Fibroblast of skin of right quadriceps (primary cell): ENCODE measurements at places on chromosomes 7 and 10.

GRCh38 chr10:127587668-127588365, 38.7 kb downstream of the NPS start:
- DNase-seq: no peak

- peak; percentile 62 for DNase-seq
Observed at GRCh38 chr7:39650676-39651075, 27.3 kb downstream of the RALA start.

DNA sequence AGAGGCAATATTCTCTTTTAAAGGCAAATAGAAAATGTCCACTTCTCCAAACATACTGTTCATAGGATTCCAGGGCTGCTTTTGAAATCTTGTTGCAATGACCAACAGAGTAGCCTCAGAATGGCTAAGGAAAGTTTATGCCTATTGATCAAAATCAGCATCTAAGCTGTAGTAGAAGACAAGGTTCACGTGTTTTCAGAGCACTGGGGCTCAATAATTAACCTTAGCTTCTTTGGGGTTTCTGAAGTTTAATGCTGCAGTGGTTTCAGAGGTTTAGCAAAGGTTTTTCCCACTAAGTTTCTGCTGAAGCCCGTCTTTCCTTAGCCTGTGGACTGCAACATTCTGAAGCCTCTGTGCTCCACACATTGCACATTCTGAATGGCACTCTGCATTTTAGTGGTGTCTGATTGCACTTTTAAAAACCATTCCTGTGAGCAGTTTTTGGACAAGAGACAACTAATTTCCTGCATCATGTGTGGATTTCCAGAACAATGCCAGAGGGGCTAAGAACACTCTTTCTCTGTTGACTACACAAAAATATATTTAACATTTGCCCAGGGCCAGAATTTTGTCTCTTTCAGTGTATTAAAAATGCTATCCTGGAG, 342.5 kb downstream of the PTEN start:
- DNase-seq: no peak

GRCh38 chr10:123998197-123999141, 94.9 kb downstream of the CHST15 start:
- DNase-seq: no peak

DNA sequence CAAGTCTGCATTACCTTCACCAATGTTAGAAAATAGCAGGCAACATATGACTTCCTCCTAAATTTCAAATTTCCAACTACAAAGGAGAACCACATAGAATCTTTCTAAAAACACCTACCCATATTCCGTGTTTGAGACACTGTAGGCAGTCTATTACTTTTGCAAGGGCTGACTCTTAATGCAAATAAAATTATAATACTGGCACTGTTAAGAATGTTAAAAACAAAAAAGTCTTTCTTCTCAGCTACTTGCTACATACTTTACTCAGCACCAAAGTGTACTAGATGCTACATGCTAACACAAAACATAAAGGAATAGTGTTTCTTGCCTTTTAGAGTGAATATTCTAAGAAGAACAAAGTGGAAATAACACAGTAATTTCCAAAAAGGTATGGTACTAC, 65.4 kb downstream of the SRPK2 start:
- DNase-seq: no peak

DNA sequence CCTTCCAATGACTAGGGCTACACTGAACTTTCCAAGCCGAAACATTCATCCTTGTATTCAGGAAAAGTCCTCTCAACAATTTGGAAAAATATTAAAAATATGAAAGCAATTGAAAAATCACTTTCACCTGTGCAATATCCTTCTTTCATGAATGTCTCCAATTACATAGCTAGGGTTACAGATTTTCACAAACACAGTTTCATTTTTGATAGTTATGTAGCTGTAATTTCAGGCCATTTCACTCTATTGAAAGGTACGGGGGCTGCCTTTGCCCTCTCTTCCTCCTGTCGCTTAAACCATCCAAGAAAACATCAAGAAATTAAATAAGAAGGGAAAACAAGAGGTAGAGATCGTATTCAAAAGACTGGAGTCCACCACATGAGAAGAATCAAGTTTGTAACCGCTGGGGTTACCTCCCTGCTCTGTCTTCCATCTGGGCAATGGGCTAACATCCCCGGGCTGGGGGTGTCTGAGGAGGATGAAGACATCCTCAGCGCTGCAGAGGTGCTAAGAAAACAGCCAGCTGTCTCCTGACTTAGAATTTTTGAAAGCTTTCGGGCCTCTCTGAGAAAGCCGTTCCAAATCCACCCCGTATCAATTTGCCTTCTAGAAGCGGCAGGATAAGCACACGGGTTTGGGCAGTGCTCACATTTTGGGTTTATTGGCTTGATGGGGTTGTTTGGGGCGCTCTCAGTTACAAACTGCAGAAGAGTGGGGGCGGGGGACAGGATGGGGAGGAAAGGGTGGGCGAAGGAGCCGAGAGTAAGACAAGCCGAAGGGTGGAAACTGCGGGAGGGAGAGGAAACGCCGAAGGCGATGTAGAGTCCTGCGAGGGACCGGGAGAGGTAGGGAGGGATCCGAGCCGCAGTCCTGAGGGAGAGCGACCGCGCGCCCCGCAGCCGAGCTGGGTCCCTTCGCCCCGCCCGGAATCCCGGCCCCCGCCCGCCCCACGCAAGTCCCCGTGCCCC, 24.3 kb upstream of the VAX1 start:
- DNase-seq: no peak

DNA sequence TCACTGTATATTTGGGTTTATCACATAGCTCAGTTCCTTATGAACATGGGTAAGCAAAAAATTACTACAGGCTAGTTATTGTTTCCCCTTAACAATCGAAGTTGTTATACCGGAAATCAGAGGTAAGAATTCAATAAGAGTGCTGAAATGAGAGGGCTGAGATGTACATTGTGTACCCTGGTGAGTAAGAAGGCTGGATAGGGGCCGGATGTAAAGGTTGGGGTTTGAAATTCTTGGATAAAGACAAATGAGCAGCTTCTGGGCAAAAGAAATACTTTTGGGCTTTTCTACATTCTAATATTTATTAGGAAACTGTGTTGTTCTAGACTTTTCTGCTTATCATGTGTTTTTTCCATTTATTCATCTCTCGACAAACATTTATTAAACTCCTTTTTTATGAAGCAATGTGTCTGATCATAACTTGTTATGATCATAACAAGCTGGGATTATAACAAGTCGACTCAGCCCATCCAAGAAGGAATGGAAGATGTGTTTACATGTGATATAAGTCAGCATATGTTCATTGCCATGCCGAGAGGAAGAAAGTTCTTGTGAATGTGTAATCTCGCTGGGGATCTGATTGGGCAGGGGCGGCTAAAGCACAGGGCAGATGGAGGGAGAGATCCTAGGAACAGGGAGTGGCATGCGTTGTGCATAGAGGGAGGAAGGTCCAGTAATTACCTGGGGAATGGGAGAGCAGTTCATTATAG, 155.3 kb downstream of the PLXDC2 start:
- DNase-seq: no peak

- DNase-seq: peak; percentile 89
Observed at GRCh38 chr10:69769395-69769992, 32.2 kb upstream of the COL13A1 start.

GRCh38 chr10:100817268-100817839, 72.0 kb downstream of the PAX2 start:
- no peak for DNase-seq

DNA sequence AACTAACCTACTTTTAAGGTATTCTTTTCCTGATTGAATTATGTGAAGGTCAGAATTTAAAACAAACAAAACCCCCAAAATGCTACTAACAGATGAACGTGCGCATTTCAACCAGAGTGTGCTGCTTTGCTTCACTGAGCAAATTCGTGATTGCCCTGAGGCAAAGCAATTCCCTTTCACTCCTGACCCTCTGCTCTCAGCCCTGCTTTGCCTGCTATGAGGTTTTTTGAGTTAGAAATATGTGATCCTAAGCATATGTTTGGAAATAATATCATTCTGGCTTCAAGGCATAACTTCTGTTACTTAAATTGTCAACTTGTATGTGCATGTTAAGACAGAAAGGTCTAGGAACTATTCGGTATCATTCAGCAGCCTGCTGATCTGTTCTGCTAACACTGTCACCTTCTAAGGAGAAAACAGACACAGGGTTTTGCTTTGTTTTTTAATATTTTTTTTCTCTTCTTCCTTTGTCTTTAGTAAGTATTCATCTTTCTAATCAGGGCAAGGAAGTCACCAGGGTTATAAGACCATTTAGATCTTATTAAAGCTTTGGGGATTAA, 124.2 kb downstream of the GNAT3 start:
- DNase-seq: no peak

DNA sequence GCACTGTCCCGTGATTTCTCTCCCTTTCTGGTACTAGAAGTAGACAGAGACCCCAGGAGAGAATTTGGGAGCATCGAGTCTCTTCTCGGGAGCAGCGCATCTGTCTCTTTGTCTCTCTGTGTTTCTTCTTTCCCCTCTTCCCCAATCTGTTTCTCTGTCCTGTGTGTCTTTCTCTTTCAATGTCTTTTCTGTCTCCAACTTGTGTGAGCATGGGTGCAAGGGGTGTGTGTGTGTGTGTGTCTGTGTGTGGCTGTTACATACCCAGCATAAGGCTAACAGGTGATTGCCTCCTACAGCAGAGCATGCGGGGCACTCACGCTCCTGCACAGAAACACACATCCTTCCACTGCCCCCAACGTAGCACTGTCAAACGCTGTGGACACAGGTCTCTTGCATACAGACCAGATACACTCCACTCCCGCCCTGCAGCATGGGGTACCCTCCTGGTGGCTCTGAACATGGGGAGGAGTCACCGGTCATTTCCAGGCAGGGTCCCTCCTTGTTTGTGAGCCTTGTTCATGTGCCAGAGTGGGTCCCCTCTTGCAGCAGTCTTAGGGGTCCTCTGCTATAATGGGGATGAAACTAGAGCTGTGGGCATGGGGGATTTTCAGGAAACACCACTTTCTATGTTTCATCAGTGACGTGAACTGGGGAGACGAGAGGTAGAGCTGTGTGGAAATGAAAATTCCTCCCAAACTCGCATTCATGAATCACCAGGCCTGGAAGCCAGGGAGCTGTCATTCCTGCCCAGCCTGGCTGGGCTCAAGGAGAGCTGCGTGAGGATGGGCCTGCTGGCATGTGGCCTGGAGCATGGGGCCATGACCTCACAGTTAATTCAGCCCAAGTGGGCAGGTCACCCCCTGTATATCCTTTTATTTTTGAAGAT, 980 bp downstream of the ADAMTS14 start:
- DNase-seq: peak; percentile 81

GRCh38 chr7:105611856-105612775, 30.8 kb upstream of the EFCAB10 start:
- DNase-seq: peak; percentile 39

- no peak for DNase-seq
Observed at GRCh38 chr10:29635711-29636144, 957 bp upstream of the SVIL start.

DNA sequence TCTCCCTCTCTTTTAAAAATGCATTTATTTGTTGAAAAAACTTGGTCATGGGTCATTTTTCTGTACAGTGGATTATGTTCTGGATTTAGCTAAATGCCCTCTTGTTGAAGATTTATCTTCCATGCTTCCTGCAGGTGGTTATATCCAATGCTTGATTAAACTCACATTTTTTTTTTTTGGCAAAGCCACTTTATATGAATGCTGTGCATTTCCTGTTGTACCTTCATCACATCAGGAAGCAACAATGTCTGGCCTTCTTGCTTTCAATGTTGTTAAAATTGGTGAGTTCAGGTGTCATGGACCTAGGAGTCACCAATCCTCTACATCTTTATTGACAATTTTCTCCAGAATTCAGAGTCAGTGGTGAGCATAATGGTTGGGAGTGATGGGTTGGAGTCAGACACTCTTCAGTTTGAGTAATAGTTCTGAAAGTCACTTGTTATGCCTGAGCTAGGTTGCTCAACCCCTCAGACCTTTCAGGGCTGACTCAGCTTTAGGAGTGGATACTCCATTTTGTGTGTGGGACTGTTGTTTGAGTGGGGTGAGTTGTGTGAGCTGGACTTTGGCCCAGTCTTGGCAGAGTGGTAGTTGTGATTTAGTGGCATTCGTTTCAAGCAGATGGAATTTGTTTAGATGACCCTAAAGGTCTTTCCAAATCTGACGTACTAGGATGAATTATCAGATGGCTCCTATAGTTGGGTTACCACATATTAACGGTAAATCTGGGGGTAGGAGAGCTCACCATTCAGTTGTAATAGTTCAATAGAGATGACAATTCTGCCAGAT, 213.5 kb upstream of the ZNF32 start:
- peak; percentile 98 for DNase-seq

- DNase-seq: no peak
Observed at GRCh38 chr10:11147722-11148121, 130.1 kb downstream of the CELF2 start.

DNA sequence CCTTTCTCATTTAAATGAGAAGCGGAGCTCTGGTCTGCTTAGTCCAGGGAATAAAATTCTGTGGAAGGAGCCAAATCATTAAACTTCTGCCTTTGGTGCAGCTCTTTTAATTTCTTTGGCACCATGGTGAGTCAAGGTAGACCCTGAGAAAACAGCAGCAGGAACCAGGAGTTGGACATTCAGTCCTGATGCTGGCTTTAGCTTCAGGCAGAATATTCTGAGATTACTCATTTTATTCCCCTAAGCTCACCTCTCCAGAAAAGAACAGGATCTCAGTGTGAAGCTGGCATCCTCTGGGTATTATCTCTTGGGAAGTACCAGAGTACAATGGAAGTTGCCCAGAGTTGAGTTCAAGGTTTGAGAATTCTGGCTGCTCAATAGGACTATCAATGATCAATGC, 211.6 kb upstream of the NRP1 start:
- DNase-seq: no peak

DNA sequence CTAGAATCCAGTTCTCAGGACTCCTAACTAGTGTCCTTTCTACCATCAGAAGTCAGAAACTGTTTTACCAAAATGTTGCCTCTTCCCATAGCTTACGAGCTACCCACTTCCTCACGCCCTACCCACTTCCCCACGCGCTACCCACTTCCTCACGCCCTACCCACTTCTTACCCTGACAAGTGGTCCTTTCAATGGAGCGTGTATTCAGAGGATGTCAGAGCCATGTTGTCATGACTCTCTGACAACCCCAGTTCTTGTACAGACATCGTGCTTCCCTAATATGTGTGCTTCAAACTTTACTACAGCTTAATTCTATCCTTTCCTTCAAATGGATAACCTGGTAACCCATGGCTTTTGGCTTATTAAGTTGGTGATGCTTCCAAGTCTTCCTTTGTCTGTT, 84.8 kb upstream of the PHF14 start:
- DNase-seq: no peak

DNA sequence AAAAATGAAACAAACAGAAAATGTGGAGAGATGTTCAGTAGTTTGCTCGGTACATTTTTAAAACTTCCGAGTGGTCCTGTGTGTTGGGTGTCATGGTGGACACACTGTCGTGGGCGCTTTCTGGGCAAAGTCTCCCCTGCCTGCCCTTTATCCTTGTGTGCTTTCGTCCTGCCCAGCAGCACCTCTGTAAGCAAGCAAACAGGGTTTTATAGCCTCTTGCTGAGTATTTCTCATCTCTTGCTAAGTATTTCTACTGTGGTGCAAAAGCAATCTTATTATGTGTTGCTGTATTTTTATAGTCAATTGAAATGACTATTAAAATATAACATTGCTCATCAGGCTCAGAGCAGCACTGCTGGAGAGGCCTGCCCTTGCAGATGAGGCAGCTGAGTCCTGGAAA, 48.7 kb downstream of the DOCK1 start:
- no peak for DNase-seq

- DNase-seq: no peak
Observed at GRCh38 chr7:83908526-83908925, 259.6 kb upstream of the SEMA3E start.

GRCh38 chr7:133207687-133208086, 45.2 kb upstream of the EXOC4 start:
- no peak for DNase-seq
